Fibroblast of lung (primary cell): ENCODE measurements at places on chromosomes 6 and 20.

GRCh38 chr20:50353289-50353961 is 156.8 kb upstream of the PTPN1 start:
- no peaks in the 10 kb centered on the region for H3K36me3 ChIP-seq
- DNase-seq, result no peak
- no peak overlapping the region for H3K27ac ChIP-seq
- no peaks in the 10 kb centered on the region for H3K27me3 ChIP-seq
- H3K4me3 ChIP-seq, result no peak overlapping the region

- H3K27ac ChIP-seq, result no peak overlapping the region
- no peak overlapping the region for H3K4me3 ChIP-seq
- H3K27me3 ChIP-seq, result no peaks in the 10 kb centered on the region
- no peak for DNase-seq
- no peaks in the 10 kb centered on the region for H3K36me3 ChIP-seq
Measured at GRCh38 chr6:15761045-15761502, 98.2 kb upstream of the DTNBP1 start.

DNA sequence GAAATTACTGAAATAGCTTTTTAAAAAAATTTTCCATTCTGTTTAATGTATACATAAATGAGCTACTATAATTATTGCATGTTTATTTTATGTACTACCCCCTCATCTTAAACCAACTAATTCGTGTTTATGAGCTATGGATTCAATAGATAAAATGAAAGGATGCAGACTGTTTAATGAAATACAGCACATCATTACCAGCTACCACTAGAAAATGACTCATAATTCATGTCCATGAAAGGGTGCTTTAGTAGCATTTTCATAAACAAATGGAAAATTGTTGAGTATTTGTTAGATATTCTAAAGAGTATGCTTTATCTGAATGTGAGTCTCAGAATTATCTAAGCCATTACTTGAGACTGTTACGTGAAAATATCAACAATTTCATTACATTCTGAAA is 1590.1 kb downstream of the HACE1 start:
- no peaks in the 10 kb centered on the region for H3K4me1 ChIP-seq
- no peak overlapping the region for H3K4me3 ChIP-seq
- no peak overlapping the region for H3K27ac ChIP-seq
- no peak for DNase-seq
- H3K36me3 ChIP-seq, result no peaks in the 10 kb centered on the region

GRCh38 chr20:5734602-5735001 is 15.6 kb upstream of the SHLD1 start:
- H3K4me1 ChIP-seq, result peaks cover 9% of the 10 kb centered on the region
- H3K27ac ChIP-seq, result no peak overlapping the region
- no peaks in the 10 kb centered on the region for H3K36me3 ChIP-seq
- H3K27me3 ChIP-seq, result no peaks in the 10 kb centered on the region

- H3K4me1 ChIP-seq, result peaks cover 2% of the 10 kb centered on the region
- no peaks in the 10 kb centered on the region for H3K36me3 ChIP-seq
- H3K27me3 ChIP-seq, result no peaks in the 10 kb centered on the region
- H3K4me3 ChIP-seq, result no peak overlapping the region
- no peak overlapping the region for H3K27ac ChIP-seq
- no peak for DNase-seq
Measured at GRCh38 chr20:16488086-16488485, 85.2 kb downstream of the KIF16B start.

- no peak overlapping the region for H3K4me3 ChIP-seq
- no peak overlapping the region for H3K27ac ChIP-seq
- H3K36me3 ChIP-seq, result no peaks in the 10 kb centered on the region
- H3K27me3 ChIP-seq, result peaks cover 2% of the 10 kb centered on the region
- H3K4me1 ChIP-seq, result no peaks in the 10 kb centered on the region
Measured at GRCh38 chr6:30238178-30238795, 25.1 kb upstream of the TRIM26 start.

GRCh38 chr6:43929511-43929910 is 159.5 kb downstream of the VEGFA start:
- no peak overlapping the region for H3K27ac ChIP-seq
- DNase-seq, result no peak
- no peaks in the 10 kb centered on the region for H3K36me3 ChIP-seq
- peaks cover 7% of the 10 kb centered on the region for H3K4me1 ChIP-seq
- no peaks in the 10 kb centered on the region for H3K27me3 ChIP-seq
- H3K4me3 ChIP-seq, result no peak overlapping the region

- H3K27me3 ChIP-seq, result no peaks in the 10 kb centered on the region
- no peak overlapping the region for H3K27ac ChIP-seq
- no peak overlapping the region for H3K4me3 ChIP-seq
- no peaks in the 10 kb centered on the region for H3K36me3 ChIP-seq
- DNase-seq, result no peak
- H3K4me1 ChIP-seq, result no peaks in the 10 kb centered on the region
Measured at GRCh38 chr6:6436946-6437345, 116.5 kb upstream of the F13A1 start.

- DNase-seq, result no peak
- no peak overlapping the region for H3K4me3 ChIP-seq
- H3K27me3 ChIP-seq, result no peaks in the 10 kb centered on the region
- no peaks in the 10 kb centered on the region for H3K4me1 ChIP-seq
Measured at GRCh38 chr6:142686507-142686887, 258.5 kb downstream of the HIVEP2 start.

DNA sequence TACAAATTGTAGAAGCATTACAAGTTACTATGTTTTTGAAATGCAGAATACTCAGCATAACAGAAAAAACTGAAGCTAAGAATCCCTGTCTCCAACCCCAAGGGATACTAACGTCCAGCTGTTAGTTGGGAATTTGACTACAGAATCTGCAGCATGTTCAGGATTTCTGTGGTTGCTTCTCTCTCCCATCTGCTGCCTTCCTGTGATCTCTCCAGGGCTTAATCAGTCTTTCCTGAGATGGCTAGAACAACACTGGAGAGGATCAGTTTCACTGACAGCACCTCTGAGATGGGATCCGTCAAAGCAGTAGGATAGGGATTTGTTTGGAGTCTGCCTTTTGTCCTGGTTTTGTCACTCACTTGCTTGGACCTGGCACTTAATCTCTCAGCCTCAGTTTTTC is 73.3 kb upstream of the NUP153 start:
- no peaks in the 10 kb centered on the region for H3K27me3 ChIP-seq
- peaks cover 11% of the 10 kb centered on the region for H3K36me3 ChIP-seq
- no peak overlapping the region for H3K27ac ChIP-seq
- H3K4me3 ChIP-seq, result no peak overlapping the region
- no peaks in the 10 kb centered on the region for H3K4me1 ChIP-seq
- no peak for DNase-seq

DNA sequence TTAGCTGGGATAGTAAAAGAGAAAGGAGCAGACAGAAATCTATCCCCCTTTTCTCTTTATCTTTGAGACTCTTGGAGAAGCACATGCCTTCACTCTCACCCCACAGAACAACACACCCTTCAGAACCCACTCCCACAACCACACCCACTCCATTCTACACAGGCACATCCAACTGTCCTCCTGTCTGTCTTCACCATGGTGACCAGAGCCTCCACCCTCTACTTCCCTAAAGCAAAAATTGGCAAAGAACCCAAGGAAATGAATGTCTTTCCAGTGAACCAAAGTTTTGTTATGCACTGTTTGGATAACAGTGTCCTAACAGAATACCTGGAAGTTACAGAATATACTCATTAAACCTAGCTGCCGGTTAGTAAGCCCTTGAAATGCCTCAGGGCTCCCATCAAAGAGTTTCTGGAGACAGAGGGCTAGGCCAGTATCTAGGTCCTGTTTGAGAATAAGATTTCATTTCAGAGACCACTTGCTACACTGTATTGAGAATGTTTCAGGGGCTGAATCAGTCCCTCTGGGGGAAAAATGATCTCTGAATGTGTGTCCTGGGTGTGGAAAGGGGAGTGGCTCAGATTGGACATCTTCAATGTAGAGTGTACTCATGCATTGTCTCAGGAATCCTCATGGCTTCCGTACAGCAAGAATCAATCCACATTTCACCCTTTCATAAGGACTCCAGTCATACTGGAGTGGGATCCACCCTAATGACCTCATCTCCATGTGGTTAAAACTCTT is 101.1 kb downstream of the LY86 start:
- H3K27me3 ChIP-seq, result no peaks in the 10 kb centered on the region
- H3K36me3 ChIP-seq, result no peaks in the 10 kb centered on the region
- DNase-seq, result peak; percentile 65
- H3K4me3 ChIP-seq, result no peak overlapping the region

DNA sequence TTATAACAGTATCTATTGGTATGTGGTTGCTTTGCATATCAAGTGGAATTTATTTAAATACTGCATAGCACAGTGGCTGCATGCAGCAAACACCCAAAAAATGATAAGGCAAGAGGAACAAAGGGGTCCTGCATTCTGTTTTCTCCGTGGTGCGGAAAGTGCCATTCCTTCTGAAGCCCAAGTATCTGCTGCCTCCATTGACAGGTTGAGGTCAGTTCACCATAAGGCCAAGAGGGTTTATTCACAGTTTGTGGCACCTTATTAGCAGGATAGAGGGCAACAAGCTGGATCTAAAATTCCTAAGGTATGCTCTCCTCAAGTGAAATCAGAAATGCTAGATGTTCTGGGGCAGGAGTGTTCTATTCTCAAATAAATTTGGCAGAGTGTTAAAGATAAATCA is 9.3 kb downstream of the CARMIL1 start:
- no peaks in the 10 kb centered on the region for H3K27me3 ChIP-seq
- no peaks in the 10 kb centered on the region for H3K4me1 ChIP-seq
- no peak overlapping the region for H3K27ac ChIP-seq
- H3K36me3 ChIP-seq, result no peaks in the 10 kb centered on the region

- H3K27ac ChIP-seq, result no peak overlapping the region
- no peaks in the 10 kb centered on the region for H3K4me1 ChIP-seq
- H3K36me3 ChIP-seq, result no peaks in the 10 kb centered on the region
- no peak overlapping the region for H3K4me3 ChIP-seq
Measured at GRCh38 chr20:3461911-3462677, 8.7 kb upstream of the ATRN start.

GRCh38 chr6:143538374-143538773 is 26.9 kb upstream of the FUCA2 start:
- no peaks in the 10 kb centered on the region for H3K27me3 ChIP-seq
- H3K36me3 ChIP-seq, result no peaks in the 10 kb centered on the region
- peaks cover 2% of the 10 kb centered on the region for H3K4me1 ChIP-seq
- DNase-seq, result no peak
- no peak overlapping the region for H3K27ac ChIP-seq

- H3K27ac ChIP-seq, result no peak overlapping the region
- H3K4me1 ChIP-seq, result no peaks in the 10 kb centered on the region
- H3K36me3 ChIP-seq, result no peaks in the 10 kb centered on the region
- H3K27me3 ChIP-seq, result no peaks in the 10 kb centered on the region
Measured at GRCh38 chr6:164252948-164253347, 838.4 kb downstream of the QKI start.

DNA sequence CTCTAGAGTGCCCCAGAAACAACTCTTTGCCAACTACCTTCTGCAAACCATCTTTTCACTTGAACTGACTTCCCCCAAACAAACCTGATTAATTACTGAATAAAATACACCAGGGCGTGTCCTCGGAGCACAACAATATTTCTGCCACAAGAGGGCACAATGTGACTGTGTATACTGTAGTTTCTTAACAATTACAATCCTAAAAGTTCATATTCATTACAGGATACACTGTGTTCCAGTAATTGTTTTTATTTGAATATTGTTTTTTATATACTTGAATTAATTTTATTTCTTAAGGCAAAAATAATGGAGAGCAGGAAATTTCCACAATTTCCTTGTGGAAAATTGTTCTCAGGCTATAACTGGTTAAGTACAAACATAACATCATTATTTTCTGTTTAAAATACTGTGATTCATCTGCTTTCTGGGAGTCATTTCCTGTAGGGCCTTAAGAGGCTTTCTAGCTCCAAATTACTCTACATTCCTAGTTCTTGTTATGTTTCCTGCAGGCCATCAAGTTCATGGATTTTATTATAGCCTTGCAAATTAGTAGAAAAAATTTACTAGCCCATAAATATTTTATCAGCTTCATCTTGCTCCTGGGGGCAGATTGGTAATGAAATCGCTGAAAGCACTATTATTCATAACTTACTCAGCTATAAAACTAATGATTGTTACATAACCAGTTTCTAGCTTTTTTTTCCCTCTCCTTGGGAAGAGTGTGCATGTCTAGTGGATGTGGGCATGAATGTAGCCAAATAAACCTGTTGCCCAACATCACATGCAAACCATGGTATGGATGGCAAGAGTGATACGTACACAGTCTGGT is 51.9 kb upstream of the SLC22A16 start:
- no peaks in the 10 kb centered on the region for H3K27me3 ChIP-seq
- peaks cover 3% of the 10 kb centered on the region for H3K4me1 ChIP-seq
- H3K36me3 ChIP-seq, result no peaks in the 10 kb centered on the region
- DNase-seq, result peak; percentile 81

GRCh38 chr6:136324686-136325380 is 35.2 kb upstream of the BCLAF1 start:
- no peak for DNase-seq
- H3K4me3 ChIP-seq, result no peak overlapping the region
- H3K27me3 ChIP-seq, result no peaks in the 10 kb centered on the region
- H3K36me3 ChIP-seq, result no peaks in the 10 kb centered on the region
- no peak overlapping the region for H3K27ac ChIP-seq

- no peaks in the 10 kb centered on the region for H3K27me3 ChIP-seq
- H3K36me3 ChIP-seq, result no peaks in the 10 kb centered on the region
- no peak overlapping the region for H3K4me3 ChIP-seq
Measured at GRCh38 chr6:79526897-79527296, 10.3 kb downstream of the LCA5 start.

GRCh38 chr6:152426276-152426675 is 210.9 kb downstream of the SYNE1 start:
- no peaks in the 10 kb centered on the region for H3K36me3 ChIP-seq
- H3K4me1 ChIP-seq, result no peaks in the 10 kb centered on the region
- no peak overlapping the region for H3K27ac ChIP-seq
- no peaks in the 10 kb centered on the region for H3K27me3 ChIP-seq
- DNase-seq, result no peak

- no peaks in the 10 kb centered on the region for H3K27me3 ChIP-seq
- no peaks in the 10 kb centered on the region for H3K36me3 ChIP-seq
- no peak for DNase-seq
- no peak overlapping the region for H3K4me3 ChIP-seq
- H3K4me1 ChIP-seq, result no peaks in the 10 kb centered on the region
Measured at GRCh38 chr6:170193326-170193821, 97.5 kb downstream of the DLL1 start.

DNA sequence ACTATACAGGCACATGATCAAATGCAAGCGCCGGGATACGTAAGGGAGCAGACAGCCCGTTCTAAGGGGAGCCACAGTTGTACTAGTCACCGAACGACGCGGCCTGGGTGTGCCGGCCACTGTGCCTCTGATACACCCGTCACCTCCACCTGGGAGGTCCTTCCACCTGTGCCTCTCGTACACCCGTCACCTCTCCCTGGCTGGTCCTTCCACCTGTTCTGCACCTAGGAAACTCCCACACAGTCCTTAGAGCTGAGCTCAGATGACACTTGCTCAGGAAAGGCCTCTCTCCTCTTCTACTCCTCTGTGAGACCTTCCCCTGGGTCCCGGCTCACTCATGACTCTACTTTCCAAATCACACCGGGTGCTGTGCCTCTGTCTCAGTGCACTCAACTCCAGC is 245.0 kb downstream of the TTLL2 start:
- H3K4me1 ChIP-seq, result no peaks in the 10 kb centered on the region
- DNase-seq, result no peak
- no peaks in the 10 kb centered on the region for H3K27me3 ChIP-seq
- no peak overlapping the region for H3K4me3 ChIP-seq
- no peak overlapping the region for H3K27ac ChIP-seq
